Small intestine (tissue), 16 donors: ENCODE measurements at places on chromosomes 1 and 21. TPM values are rescaled to one million over a fixed set of nuclear protein-coding genes. Genes with fewer than 3 reads are reported as not detected.

- DNase-seq = no peak
Measured at GRCh38 chr1:242673652-242674051, 149.2 kb upstream of the PLD5 start.

- no peak for DNase-seq
Measured at GRCh38 chr1:192201303-192201702, 43.0 kb downstream of the RGS18 start.

DNA sequence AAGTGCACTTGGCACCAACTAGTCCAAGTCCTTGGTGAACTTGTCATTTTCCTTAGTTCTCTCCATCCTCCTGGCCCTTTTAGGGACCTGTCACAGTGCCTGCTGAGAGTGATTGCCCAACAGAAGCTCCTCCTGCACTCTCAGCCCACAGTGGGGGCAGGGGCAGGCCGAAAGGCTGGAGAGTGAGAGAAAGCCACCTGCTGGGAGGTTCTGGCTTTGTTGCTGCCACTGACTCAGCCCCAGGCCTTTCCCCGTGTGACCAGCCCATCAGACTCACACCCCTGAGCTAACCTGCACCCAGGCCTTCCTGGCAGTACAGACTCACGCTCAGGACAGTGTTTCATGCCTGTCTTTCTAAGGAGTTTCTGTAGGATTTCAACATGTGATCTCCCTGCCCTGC lies 17.1 kb upstream of the PROK1 start:
- DNase-seq = peak; percentile 39

- no peak for DNase-seq
Measured at GRCh38 chr21:39664586-39664985, 51.8 kb downstream of the B3GALT5 start.

DNA sequence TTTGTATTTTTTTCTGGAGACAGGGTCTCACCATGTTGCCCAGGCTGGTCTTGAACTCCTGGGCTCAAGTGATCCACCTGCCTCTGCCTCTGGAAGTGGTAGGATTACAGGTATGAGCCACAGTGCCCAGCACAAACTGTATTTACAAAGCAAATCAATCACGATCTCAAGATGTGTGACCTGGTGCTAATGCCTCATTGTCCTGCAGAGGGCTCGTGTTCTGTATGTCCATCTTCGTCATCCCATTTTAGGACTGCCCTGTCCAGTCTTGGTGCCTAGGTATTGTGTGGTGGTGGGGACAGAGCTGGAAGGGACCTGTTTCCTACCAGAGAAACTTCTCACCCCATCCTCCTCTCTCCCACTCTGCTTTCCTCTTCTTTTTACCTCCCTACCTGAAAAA lies 20.2 kb downstream of the PROK1 start:
- DNase-seq = no peak

- DNase-seq = no peak
Measured at GRCh38 chr21:38834725-38835124, 29.0 kb downstream of the ETS2 start.

- DNase-seq = no peak
Measured at GRCh38 chr1:37922767-37923550, 23.9 kb downstream of the INPP5B start.

GRCh38 chr1:87370544-87370943 lies 41.9 kb downstream of the LMO4 start:
- no peak for DNase-seq

DNA sequence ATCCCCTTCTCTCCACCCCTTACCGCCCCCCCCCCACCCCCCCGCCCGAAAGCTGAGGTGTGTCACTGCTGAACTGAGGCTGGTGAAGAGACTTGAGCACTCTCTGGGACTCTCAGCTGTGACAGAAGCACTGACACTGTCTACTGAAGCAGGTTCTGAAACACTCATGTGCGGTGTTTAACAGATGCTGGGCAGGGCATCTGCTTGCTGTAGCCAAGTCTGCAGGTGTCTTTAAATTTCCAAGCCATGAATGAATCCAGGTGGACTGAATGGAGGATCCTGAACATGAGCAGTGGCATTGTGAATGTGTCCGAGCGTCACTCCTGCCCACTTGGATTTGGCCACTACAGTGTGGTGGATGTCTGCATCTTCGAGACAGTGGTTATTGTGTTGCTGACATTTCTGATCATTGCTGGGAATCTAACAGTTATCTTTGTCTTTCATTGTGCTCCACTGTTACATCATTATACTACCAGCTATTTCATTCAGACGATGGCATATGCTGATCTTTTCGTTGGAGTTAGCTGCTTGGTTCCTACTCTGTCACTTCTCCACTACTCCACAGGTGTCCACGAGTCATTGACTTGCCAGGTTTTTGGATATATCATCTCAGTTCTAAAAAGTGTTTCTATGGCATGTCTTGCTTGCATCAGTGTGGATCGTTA lies at the start of gene GPR52:
Gene GPR52, plus strand, starts transcription at position 99 of the 665 bp plus-strand sequence. Its CDS starts 148 bp downstream, at position 247.
- no peak for DNase-seq

DNA sequence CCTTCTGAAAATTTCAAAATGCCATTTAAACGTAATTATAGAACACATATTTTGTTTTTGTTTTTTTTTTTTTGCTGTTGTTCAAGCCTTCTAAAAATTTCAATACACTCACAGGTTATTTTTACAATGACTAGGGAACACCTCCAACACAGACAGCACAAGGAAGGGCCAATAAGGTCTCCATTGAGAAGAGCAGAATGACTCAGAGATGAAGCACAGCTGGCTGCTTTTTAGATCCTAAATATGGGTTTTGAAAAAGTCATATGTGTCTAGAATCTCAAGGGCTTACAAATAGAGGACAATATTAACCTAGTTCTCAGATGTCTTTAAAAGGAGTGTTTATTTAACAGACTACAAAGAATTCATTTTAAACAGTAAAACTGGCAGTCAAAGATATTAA lies 104.6 kb downstream of the NEGR1 start:
- no peak for DNase-seq

DNA sequence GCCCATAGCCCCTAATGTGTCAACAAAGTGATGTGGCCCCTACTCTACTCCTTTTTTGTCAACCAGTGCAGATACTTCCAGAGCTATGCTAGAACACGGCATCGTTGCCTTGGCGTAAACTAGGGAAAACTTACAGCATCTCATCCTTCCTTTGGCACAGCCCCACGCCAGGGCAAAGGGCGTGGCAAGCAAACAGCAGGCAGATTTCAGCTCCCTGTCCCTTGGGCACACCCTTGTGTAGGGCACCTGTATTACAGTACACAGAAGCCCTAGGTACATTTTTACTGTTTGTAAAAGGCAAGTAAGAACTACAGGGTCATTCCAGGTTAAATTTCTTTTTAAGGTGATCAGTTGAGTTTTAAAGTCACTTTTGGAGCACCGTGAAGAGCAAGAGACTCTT lies 29.3 kb downstream of the PRDX6 start:
- peak; percentile 30 for DNase-seq

GRCh38 chr1:221164951-221165838 lies 286.0 kb downstream of the HLX start:
- DNase-seq = no peak

GRCh38 chr1:61320575-61320974 lies 238.2 kb downstream of the NFIA start:
- DNase-seq = no peak

- no peak for DNase-seq
Measured at GRCh38 chr1:231248778-231249177, 7.8 kb downstream of the GNPAT start.

DNA sequence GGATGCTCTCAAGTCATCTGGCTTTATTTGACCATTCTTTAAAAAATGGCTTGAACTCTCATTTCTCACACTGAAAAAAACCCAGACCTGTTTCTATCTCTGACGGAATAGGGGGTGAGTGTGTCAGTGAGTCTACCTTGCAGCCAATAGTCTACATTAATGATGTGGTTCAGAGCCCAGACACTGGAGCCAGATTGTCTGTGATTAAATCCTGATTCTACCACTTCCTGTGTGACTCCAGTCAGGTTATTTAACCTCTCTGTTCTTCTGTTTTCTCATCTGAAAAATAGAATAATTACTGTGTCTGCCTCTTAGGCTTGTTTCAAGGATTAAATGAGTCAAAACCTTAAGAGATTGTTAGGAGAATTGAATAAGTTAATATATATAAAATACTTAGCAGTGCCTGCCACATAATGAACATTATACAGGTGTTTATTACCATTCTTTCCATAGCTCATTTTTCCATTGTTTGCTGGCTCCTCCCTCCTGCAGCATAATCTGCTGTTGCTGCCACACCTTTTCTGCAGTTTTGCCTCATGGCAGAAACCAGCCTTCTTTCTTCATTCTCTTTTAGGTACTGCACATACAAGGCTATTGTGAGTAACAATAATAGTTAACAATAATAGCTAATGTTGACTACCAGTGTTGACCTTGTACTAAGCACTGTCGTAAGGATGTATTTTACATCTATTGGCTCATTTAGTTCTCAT lies 157.6 kb upstream of the IVNS1ABP start:
- peak; percentile 27 for DNase-seq

DNA sequence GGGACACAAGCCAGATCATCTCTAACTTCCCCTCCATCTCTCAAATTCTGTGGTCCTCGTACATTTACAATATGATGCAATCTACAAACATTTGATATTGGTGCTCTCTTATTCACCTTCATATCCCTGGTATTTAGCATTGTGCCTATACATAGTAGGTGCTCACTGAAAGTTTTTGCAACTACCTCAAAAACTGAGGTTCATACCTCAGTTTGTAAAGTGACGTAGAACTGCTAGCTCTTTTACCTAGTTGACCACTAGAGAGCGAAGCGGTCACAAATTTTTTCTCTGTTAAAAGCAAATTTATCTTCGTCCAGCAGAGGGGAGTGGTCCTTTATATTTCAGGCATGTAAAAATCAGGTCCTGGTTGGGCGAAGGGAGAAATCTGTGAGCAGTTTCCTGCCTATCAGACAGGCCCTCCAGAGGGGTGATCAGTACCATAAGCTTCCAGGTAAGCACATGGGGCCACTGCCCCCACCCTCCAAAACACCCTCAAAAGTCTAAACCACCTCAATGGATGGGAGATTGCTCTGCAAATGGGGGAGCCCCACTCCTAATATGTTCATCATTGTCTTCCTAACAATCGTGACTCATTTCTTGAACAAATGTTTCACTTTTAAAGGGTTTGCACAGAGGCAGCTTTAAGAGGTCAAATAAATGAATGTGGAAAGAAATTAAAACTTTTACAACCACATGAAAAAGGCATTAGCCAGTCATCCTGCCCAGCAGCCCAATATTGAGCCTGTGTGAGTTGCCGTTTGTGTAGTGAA lies 10.6 kb upstream of the HLCS start:
- DNase-seq = peak; percentile 54

- no peak for DNase-seq
Measured at GRCh38 chr1:7375781-7376660, 395.1 kb upstream of the VAMP3 start.

GRCh38 chr1:34127006-34128000 lies 37.7 kb downstream of the CSMD2 start:
- DNase-seq = no peak

DNA sequence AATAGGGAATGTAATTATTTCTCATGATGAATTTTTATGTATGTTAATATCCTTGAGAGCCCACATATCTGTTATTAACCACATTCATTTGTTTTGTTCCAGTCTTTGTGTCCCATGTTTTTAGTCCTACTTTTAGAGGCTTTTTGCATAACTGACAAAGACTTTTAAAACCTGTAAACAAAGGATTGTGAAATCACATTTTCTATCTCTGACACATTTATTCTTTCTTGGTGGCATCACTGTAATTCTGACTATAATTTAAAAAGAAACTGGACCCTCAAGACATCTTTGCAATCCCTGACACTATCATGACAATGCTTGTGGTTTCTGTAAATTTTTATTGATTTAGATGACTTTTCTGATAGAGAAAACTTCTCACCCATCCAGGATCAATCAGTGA lies 313.1 kb downstream of the SIPA1L2 start:
- DNase-seq = no peak

The GUCA2B gene
- 628 TPM for polyA plus RNA-seq

The LCE2A gene
- polyA plus RNA-seq = not detected

The LEMD1 gene
- 1.1 TPM for polyA plus RNA-seq

The LINGO4 gene
- polyA plus RNA-seq = not detected

The FCRLB gene
- polyA plus RNA-seq = 0.34 TPM

The AVPR1B gene
- not detected for polyA plus RNA-seq

The NR5A2 gene
- polyA plus RNA-seq = 14.1 TPM

The WARS2 gene
- 4.6 TPM for polyA plus RNA-seq

The CLCA4 gene
- 0.47 TPM for polyA plus RNA-seq

The LRRC7 gene
- not detected for polyA plus RNA-seq

The BARHL2 gene
- not detected for polyA plus RNA-seq
